GM12892 (cell line): ENCODE measurements at places on chromosomes 5 and 9.

GRCh38 chr5:139708877-139709581 lies 60.9 kb downstream of the CXXC5 start:
- DNase-seq, result no peak

- DNase-seq, result no peak
Measured at GRCh38 chr5:90602681-90603080, 44.1 kb downstream of the ADGRV1 start.

GRCh38 chr5:140041492-140042392 lies 1.4 kb downstream of the NRG2 start:
- no peak for DNase-seq

DNA sequence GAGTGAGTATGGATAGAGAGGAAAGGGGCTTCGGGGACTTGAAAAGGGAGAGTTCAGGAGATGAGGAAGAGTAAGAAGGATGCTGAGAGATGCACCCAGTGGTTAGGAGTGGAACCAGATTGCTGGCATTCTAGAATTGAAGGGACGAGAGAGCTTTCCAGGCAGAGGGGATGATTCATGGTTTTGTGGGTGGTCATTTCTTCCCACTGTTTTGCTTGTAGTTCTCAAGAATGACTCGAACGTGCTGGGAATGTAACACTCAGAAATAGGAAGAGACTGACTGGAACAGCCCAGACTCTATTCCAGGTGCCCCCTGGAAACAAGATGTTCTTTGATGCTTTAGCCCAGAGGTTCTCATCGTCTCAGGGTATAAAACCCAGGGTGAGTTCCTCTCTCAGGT lies 294.2 kb downstream of the ICE1 start:
- DNase-seq, result no peak

GRCh38 chr9:89495824-89496560 lies 1.9 kb downstream of the SEMA4D start:
- DNase-seq, result no peak
